ENCODE measurements at places on chromosomes 6 and 20. TPM values are rescaled to one million over a fixed set of nuclear protein-coding genes. Genes with fewer than 3 reads are reported as not detected.

The FAM83D gene
- 28.6 TPM for total RNA-seq

The PTCRA gene
- not detected for total RNA-seq

The FERMT1 gene
- total RNA-seq: 12.9 TPM

The PLCB1 gene
- total RNA-seq: 66.0 TPM

The CST5 gene
- not detected for total RNA-seq

The ARMH2 gene
- not detected for total RNA-seq

The ZBTB2 gene
- total RNA-seq: 11.1 TPM

The NINL gene
- 2.8 TPM for total RNA-seq

The IRF4 gene
- total RNA-seq: 1.0 TPM

The FOXQ1 gene
- 78.5 TPM for total RNA-seq

The DPPA5 gene
- total RNA-seq: not detected

The EXOC2 gene
- 28.8 TPM for total RNA-seq

The FRK gene
- total RNA-seq: 6.9 TPM

The CNR1 gene
- total RNA-seq: not detected

The BTN1A1 gene
- total RNA-seq: not detected

The MMP24 gene
- total RNA-seq: not detected

The PAQR8 gene
- 0.74 TPM for total RNA-seq

Measured in NCI-H460 (cell line).